ENCODE measurements at places on chromosomes 7 and 10.

- no peak for DNase-seq
Measured at GRCh38 chr10:24862589-24862988, 89.8 kb downstream of the PRTFDC1 start.

GRCh38 chr10:944034-944831, 12.7 kb upstream of the LARP4B start:
- no peak for DNase-seq

GRCh38 chr7:3861941-3862340, 560.9 kb downstream of the SDK1 start:
- no peak for DNase-seq

- DNase-seq = no peak
Measured at GRCh38 chr7:100477871-100478267, 1.1 kb downstream of the TSC22D4 start.

DNA sequence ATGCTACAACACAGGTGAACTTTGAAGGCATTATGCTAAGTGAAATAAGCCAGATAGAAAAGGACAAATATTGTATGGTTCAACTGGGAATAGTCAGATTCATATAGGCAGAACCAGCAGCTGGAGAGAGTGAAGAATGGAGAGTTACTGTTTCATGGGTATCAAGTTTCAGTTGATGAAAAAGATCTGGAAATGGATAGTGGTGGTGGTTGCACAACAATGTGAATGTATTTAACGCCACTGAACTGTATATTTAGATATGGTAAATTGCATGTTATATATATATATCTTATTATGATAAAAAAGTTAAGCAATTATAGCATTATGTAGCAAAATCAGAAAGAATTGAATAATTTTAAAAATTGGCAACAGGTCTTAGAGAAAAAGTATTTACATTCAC, 3.9 kb downstream of the LMBR1 start:
- peak; percentile 31 for DNase-seq

GRCh38 chr7:132286836-132287235, 289.4 kb downstream of the PLXNA4 start:
- DNase-seq = no peak

GRCh38 chr10:131640045-131640644, 260.7 kb upstream of the PPP2R2D start:
- DNase-seq = no peak

GRCh38 chr7:51467384-51468017, 150.9 kb upstream of the COBL start:
- DNase-seq = no peak

DNA sequence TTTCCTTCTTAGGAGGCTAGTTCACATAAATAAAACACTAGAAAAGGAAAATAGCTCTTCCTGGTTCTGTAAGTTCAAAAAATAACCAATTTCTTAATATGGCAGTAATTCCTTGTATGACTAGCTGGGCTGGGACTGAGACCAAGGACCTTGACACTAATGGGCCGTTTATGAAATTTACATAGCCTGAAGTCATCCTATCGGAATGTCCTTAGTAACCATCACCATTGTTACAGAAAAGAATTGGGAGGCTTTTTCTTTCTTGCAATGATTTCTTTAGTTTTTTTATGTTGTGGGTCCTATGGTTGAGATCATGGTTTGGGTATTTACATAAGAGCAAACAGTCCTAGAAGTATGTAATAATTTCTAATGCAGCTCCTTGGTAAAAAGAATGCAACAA, 87.1 kb upstream of the HDAC9 start:
- no peak for DNase-seq

- no peak for DNase-seq
Measured at GRCh38 chr7:6290319-6290741, 17.9 kb upstream of the CYTH3 start.

GRCh38 chr7:112371701-112372100, 78.6 kb upstream of the IFRD1 start:
- no peak for DNase-seq

DNA sequence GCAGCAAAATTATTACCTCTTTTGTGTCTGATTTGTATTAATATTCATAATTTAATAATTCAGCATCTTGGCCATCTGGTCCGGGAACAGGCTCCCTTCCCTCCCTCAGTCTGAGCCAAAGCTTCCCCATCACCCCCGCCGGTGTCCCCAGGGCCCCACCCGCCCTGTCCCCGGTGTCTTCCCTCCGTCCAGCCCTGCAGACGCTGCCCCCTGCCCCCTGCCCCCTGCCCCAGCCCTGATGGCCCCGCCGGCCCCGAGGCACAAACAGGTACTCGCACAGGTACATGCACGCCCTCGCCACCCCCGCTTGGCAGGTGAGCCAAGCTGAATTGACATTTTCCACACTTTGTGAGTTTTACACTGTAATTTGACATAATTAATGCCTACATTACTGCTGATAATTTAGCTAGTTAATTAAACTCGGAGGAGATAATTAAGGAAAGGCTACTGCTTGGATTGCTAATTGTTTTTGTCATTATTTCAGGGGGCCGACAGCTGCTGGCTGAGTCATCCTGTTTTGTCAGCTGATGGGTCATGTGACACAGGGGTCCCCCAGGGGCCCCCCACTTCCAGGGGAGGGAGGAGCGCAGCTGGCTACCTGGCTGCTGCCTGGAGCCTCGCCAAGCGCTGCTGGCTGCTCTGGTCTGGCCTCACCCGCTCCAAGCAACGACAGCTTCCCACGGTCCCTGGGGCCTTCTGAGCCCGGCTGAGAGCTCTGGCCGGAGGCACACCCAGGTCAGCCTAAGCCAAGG, 36.6 kb downstream of the MICALL2 start:
- DNase-seq = peak; percentile 60

DNA sequence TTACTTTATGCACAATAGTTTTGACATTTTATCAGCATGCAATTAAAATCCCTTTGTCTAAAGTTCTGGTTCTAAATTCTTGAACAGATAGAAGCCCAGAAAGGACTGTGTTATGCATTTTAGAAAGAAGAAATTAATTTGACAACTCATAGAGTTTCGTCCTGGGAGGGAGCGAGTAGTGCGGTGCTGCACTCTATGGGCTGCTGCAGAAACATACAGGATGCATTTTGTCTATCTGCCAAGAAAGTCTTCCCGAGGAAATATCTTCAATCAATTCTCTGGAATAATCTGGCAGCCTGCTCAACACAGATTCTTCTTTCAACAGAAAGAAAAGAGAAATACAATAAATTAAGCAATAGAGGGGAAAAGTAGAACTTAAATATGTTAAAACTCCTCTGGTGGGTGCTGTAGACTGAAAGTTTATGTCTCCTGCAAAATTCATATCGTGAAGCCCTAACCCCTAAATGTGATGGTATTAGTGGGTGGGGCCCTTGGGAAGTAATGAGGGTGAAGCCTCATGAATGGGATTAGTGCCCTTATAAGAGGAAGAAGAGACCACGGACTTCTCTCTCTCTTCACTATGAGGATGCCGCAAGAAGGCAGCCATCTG, 39.0 kb upstream of the IFRD1 start:
- peak; percentile 37 for DNase-seq

- no peak for DNase-seq
Measured at GRCh38 chr10:1604246-1604645, 133.1 kb downstream of the ADARB2 start.

GRCh38 chr7:99396418-99397296, 11.7 kb downstream of the PDAP1 start:
- no peak for DNase-seq

DNA sequence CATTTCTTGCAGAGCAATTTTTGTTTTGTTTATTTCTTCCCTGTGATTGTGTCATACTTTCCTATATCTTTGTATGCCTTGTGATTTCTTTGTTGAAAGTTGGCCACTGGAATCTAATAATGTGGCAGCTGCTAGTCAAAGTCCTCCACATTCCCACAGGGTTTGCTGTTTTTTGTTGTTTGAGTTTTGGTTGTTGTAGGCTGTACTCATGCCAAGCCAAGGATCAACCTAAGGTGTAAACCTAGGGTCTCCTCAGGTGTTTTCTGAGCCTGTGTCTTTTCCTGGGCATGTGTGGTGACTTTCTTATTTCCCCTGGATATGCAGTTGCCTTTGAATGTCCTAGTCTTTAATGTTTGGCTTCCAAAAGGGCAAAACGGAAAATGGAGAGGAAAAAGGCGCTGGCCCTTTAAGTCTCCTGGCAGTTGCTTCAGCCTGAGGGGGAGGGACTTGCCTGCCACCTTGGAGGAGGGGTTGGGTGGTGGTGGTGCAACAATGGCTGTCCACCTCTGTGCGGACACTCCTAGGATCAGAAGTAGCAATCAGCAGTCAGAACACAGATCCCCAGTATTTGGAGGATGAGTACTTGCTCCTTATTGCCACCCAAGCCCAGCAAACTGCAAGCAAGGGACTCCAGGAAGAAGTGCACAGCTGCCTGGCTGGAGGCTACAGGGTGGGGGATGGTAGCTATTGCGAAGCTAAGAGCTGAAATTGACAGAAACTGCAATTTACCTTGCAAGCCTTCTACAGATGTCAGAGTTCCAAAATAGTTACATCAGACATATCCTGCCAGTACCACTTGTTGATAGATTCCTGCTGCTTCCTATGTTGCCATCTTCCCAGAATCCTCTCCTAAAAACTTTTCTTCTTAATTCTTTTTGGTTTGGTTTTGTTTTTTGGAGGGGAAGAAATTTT, 5.6 kb upstream of the ZNF518A start:
- no peak for DNase-seq

GRCh38 chr7:130113887-130114286, 43.6 kb downstream of the KLHDC10 start:
- DNase-seq = no peak

DNA sequence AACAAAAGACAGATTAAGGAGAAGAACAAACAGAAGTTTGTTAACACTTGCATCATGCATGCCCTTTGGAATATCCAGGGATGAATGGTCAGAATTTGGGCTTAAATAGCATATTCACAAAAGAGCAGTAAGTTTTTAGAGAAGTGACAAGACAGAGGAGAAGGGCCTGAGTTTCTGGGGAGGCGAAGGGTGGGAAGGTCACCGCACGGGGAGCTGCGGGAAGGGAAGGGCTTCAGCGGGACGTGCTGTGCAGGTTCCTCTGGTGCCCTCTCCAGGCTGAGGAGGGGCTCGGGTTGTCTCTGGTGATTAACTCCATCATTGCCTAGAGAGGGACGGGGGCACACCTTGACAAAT, 10.4 kb upstream of the ZNF22 start:
- DNase-seq = no peak

DNA sequence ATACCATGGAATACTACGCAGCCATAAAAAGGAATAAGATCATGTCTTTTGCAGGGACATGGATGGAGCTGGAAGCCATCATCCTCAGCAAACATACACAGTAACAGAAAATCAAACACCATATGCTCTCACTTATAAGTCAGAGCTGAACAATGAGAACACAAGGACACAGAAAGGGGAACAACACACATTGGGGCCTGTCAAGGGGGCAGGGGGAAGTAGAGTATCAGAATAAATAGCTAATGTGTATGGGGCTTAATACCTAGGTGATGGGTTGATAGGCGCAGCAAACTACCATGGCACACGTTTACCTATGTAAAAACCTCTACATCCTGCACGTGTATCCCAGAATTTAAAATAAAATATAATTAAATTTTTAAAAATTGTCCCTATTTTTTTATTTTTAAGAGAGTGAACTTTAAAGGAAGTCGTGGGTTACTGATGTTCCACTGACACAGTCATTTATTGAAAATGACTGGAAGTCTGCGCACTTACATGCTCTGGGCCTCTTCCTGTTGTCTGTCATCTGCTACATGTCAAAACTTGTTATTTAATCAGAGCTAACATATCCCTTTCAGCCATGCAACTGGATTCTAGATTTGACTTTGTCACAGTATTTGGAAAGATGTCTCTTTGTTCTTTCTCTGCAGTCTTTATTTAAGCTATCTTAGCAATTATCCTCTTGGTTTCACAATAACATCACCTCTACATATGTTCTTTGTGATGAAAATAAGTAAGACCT, 73.7 kb upstream of the ABCB5 start:
- no peak for DNase-seq

DNA sequence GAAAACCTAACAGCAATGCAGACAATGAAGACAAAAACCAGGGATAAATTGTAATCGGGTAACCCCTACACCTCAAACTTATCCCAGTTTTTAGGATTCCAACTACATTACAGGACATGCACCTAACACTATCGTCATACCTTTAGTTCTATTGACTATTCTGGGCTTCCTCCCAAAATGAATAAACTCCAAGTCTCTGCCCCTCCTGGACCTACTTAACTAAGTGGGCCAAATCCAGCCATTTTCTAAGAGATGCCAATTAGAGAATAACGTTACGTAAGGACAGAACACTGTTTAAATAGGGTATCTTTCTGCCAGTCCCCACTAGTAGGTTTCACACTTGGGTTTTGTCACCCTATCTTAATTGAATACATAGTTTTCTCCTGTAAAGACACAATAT, 253.1 kb upstream of the MKLN1 start:
- no peak for DNase-seq

GRCh38 chr10:60979667-60980104, 35.7 kb upstream of the RHOBTB1 start:
- no peak for DNase-seq

DNA sequence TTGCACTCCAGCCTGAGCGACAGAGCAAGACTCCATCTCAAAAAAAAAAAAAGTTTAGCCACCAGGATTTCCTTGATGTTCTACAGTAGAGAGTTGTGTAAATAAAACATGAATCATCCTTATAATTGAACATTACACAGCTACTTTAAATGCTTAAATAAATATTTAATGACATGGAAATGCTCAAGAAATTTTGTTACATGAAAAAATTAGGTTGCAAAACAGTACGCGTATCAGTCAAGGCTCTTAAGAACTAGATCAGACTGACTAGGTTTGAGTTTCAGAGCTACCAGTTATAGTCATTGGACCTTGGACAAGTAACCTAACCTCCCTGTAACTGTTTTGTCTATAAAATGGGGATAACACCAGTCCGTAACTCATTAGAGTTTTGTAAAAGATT, 38.7 kb upstream of the GSAP start:
- no peak for DNase-seq

GRCh38 chr7:22061775-22062174, 116.1 kb upstream of the CDCA7L start:
- DNase-seq = no peak

GRCh38 chr7:104818961-104819880, 194.8 kb upstream of the KMT2E start:
- no peak for DNase-seq

GRCh38 chr7:106560482-106560881, 100.5 kb downstream of the CCDC71L start:
- DNase-seq = no peak

DNA sequence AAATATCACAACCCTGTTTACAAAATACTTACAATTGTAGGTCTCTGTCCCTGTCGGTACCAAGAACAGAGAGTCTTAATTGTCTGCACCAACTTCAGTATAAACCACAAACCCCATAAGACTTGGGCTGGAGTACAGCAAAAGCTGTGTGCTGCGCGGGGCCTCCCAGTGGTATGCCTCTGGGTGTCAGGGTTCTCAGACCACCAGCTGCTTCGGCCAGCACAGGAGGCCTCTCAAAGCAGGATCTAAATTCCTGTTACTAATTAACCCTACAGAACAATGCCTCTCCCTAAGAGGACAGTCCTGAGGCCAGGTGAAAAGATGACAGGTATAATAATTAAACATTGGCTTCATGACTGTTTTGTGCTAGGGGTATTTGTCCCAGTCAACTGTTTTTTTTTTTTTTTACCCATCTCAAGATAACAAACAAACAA, 957 bp upstream of the SVIL start:
- no peak for DNase-seq
